Parietal lobe (tissue), 2 donors: ENCODE measurements at places on chromosomes 12 and 14. TPM values are rescaled to one million over a fixed set of nuclear protein-coding genes. Genes with fewer than 3 reads are reported as not detected.

Gene REP15
- 4.7 TPM for total RNA-seq

Gene AMN
- not detected for total RNA-seq

Gene KRT5
- total RNA-seq, result not detected

Gene PRKAB1
- total RNA-seq, result 22.2 TPM

Gene NOVA1
- total RNA-seq, result 107 TPM

Gene ACSM4
- total RNA-seq, result not detected
